NCI-H1930 (cell line): ENCODE measurements at places on chromosomes 3 and 15.

DNA sequence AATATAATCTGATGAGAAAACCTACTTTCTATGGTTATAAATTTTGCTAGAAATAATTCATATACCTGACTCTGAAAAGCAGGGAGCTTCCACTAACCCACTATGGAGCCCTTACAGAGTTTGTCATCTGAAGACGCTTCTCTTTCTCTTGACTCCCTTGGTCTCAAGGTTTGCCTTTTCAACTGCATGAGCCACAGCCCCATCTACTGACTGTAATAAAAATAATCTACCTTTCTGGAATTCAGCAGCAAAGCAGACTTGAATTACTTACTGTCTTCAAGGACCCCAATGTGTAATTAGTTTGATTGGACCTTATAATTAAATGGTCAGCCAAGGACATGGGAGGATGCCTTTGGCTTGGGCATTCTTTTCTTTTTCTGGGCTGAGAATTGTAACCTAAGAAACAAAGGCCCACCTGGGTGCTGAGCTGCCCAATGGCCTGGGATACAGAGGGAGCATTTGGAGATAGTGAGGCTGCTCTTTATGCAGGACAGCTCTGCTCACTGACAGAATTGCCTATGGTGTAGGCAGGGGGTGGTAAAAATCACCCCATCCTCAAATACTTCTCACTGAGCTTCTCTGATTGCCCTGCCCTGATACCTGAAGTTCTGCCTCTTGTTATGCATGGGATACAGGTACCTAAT, 178.6 kb upstream of the TRIM42 start:
- no peak for DNase-seq

DNA sequence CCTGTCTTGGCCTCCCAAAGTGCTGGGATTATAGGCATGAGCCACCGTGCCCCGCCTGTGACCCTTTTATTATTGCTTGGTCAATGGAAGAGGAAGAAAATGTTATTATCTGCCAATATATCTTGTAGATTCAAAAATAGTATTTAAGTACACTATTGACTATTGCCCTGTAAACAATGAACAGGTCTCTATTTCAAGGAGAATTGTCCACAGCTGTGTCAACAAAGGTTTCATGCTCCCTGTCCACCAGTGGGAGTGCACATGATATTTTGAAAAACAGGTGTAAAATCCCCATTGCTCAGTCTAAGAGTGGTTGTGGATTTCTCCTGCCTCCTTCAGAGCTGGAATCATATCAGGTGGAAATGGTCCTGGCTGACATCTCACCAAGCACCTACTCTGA, 36.5 kb upstream of the IGF1R start:
- no peak for DNase-seq

DNA sequence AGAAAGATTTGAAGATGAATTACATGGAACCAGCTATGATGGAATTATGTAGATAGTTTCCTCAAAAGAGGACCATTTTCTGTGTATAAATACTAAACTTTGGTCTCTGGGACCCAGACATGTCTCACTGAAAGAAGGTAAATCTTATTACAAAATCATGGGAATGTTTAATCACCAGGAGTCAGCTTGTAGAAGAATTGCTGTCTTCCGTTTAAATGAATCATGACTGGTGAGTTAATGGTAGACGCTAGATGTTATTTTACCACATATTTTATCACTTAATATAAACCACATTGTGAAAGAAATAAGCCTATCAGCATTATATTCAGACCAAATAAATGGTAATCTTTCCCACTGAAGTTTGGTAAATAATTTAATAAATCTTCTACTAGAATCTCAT, 322.3 kb upstream of the SUCLG2 start:
- no peak for DNase-seq

- no peak for DNase-seq
These were observed 55.1 kb upstream of the ZBTB38 start for GRCh38 chr3:141313093-141313683.

- DNase-seq: no peak
These were observed 218.2 kb downstream of the STXBP5L start for GRCh38 chr3:121126033-121126706.

DNA sequence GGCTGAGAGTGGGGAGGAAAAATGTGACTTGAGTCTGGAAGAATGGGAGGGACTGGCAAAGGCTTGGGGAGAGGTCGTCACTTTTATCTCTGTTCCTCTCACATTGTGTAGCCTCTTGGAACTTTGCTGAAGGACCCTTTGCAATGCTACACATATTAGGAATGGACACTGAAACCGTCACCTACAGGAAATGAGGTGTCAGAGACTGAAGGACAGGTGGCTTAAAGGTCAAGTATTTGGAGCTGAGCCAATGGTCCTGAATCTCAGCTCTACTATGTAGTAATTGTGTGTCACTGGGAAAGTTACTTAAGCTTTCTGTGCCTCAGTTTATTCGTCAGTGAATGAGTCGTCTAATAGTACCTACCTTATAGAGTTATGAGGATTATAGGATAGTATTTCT, 14.7 kb downstream of the MCTP2 start:
- DNase-seq: no peak

DNA sequence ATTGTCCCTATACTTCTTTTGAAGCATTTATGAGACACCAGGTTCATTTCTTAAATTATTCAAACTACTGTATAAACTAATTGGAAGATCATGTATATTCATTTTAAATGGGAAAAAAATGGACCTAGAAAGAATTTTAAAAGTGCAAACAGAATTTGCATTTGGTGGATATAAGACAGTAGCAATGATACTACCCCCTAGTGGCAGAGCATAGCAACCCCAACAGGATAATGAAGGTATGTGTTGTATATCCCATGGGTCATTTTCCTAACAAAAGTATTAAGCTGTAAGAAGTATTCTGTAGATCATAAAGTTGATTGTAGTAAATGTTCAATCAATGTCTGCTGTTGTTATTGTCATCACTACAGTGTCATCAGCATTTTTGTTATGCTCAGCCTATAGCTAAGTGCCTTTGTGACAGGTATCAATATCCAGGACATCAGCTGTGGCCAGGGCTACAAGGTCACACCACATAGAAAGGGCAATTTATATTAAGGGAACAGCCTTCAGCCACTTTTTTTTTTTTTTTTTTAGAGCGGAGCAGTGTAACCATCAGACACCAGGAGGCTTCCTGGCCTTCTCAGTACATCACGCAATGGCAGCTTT, 175.8 kb downstream of the FOXB1 start:
- no peak for DNase-seq

- no peak for DNase-seq
These were observed 26.2 kb upstream of the IGF2BP2 start for GRCh38 chr3:185851046-185851445.

DNA sequence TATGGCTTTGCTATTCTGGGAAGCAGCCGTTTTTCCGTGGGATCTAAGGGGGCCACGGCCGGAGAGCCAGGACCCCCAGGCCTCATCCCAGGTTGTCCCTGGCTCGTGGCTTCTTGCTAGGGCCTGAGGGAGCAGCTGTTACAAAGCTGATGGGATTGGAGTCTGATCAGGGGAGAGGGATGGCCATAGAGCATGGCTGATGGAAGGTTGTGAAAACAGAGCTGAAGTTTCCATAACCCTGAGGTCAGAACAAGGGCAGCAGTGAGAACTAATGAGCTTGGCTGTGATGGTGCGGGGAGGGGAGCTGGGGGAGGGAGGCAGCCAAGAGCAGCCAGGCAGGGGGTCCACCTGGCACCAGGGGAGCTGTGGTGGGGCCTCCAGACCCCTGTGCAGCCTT, 63.0 kb downstream of the LINGO1 start:
- DNase-seq: no peak
